ENCODE measurements at places on chromosomes 4 and X. TPM values are rescaled to one million over a fixed set of nuclear protein-coding genes. Genes with fewer than 3 reads are reported as not detected.

- DNase-seq: no peak
Measured at GRCh38 chrX:106391284-106391911, 220.4 kb upstream of the RADX start.

- DNase-seq: no peak
Measured at GRCh38 chrX:101347859-101348451, 587 bp downstream of the TIMM8A start.

DNA sequence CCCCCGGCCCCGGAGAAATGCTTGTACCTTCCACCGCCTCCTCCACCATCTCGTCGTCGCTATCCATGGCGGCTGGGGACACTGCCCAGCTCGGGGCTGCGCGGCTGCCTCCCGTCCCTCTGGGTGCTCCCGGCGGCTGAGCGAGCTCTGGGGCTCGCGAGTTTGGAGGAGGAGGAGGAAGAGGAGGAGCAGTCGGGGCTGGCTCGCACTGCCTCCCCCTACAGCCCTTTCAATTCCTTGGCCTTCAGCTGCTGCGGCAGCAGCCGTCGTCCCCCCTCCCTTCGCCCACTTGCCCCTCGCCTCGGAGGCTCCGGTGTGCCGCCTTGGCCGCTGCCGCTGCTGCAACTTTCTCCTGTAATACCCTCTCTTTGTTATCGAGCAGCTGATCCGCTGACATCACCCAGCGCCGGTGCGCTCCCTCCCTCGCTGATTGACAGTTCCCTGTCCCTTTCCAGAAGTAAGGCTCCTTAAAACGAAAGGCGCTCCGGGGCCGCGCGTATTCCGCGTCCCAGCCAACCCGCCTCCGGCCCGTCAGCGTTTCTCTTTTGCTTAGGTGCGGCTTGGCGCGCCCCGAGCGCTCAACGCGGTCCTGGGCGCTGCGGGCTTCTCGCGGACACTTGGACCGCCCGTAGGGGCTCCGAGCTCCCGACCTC is at the start of gene SETD7:
Gene SETD7, minus strand, starts transcription at position 149 of the 653 bp plus-strand sequence. Its CDS starts 82 bp downstream, at position 67.
- DNase-seq: peak; percentile 88

DNA sequence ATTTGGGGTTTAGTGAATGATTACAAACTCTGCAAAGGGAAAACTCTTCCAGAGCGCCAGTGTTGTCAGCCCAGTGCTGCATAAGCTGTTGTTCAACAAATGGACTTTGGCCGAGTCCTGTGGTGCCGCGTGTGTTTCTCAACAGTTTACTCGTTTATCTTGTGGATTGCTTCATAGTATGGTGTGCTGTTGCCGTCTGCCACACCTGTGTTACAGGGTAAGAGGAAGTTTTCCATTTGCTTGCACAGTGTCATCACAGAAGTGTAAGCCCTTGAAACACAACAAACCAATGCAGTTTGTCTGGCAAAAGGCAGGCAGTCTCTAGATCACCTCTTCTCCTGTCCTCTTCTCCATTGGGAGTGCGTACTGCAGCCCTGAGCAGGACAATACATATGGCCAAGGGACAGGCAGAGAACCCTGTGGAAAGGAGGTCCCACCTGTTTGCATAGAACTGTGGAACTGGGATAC is 66.3 kb downstream of the DCUN1D4 start:
- DNase-seq: no peak

Gene ANXA3
- 109 TPM for total RNA-seq
